Endothelial cell of umbilical vein (primary cell): ENCODE measurements at places on chromosomes 5 and 9. TPM values are rescaled to one million over a fixed set of nuclear protein-coding genes. Genes with fewer than 3 reads are reported as not detected.
A peak's percentile ranks its signal among the peaks of the same experiment; 100 is the strongest.

Gene MAN1B1
- 67.7 and 75.3 TPM in 2 replicates for total RNA-seq

Gene CTNNA1
- 394 and 420 TPM in 2 replicates for total RNA-seq

Gene BAAT
- total RNA-seq, result not detected in 2 replicates

Gene SLC27A6
- 0.18 TPM in 1 of 2 replicates, not detected in the other for total RNA-seq

GRCh38 chr9:70602321-70603019 is 188.0 kb upstream of the KLF9 start:
- DNase-seq, result peak; percentile 87

DNA sequence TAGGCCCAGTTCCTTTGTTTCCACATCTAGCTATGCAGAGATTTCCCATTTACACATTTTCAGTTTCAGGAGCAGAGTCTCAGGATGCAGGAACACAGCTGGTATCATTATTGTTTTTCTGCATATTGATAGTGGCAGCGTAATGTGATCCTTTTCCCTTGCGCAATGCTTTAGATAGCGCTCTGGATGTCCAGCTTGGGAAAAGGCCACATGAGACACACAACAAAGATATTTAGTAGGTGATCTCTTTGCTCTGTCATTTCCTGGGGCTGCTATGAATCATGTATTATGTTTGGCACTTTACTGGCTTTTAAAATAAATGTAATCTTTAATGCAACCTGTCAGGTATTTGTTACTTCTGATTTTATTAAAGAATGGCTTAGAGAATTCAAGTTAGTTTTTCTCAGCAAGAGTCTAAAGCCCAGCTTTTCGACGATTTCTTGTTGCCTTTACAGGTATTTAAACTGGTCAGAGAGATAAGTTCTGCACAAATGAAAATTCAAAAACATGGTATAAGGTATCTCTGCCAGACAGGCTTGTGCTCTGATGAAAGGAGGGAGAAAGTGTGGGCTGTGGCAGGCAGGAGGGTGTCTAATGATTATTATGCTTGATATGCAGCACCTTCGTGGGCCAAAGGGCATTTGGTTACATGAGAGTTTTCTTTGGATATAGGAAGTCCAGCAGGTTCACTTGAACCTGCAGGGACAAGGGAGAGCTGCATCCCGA is 42.2 kb downstream of the PTTG1 start:
- DNase-seq, result peak; percentile 86

- no peak for DNase-seq
These were observed 21.9 kb downstream of the NEK6 start for GRCh38 chr9:124279531-124280175.

GRCh38 chr9:131220485-131220884 is 55.8 kb downstream of the FAM78A start:
- DNase-seq, result no peak

- no peak for DNase-seq
These were observed 16.7 kb downstream of the FGD3 start for GRCh38 chr9:92963831-92964606.

- DNase-seq, result no peak
These were observed 182.7 kb downstream of the SMC2 start for GRCh38 chr9:104276709-104277245.

DNA sequence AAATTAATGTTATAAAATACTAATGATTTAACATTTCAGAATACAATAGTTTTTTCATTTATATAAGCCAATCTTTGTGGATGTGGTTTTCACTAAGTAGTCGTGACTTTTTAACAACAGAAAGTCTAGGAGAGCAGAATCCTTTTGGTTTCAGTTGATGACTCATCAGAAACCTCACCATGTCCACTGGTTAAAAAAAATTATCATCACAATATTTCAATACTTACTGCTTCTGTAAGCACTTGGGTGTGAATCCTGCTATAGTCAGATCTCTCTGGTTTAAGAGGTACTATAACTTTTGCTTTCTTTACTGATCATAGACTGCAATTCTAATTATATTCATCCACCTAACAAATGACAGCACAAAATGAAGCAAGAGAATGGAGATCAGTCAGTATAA is 77.2 kb downstream of the MRPS30 start:
- no peak for DNase-seq

GRCh38 chr9:116905171-116905588 is 218.1 kb downstream of the TRIM32 start:
- DNase-seq, result no peak

DNA sequence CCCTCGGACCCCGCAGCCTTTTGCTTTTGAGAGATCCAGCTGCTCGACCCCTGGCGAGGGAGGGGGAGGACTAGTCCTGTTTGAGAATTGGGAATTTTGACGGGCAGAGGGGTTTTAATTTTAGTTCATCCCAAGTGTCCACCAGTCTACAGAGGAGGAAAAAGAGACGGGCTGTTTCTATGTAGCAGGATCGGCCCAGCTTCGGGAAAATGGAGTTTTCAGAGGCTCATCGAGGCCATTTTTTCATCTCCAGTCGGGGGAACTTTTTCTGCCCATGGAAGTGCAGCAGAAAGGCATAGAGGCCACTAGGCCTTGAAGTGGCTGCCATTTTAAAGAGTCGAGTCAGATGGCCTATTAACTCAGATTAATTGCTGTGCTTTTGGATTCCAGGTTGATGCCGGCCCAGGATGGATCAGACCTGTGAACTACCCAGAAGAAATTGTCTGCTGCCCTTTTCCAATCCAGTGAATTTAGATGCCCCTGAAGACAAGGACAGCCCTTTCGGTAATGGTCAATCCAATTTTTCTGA is 1.2 kb downstream of the NSD1 start:
- DNase-seq, result no peak

GRCh38 chr9:111034170-111034897 is 3.9 kb downstream of the LPAR1 start:
- DNase-seq, result no peak

- no peak for DNase-seq
These were observed 194.3 kb upstream of the PIK3R1 start for GRCh38 chr5:68021227-68021626.

DNA sequence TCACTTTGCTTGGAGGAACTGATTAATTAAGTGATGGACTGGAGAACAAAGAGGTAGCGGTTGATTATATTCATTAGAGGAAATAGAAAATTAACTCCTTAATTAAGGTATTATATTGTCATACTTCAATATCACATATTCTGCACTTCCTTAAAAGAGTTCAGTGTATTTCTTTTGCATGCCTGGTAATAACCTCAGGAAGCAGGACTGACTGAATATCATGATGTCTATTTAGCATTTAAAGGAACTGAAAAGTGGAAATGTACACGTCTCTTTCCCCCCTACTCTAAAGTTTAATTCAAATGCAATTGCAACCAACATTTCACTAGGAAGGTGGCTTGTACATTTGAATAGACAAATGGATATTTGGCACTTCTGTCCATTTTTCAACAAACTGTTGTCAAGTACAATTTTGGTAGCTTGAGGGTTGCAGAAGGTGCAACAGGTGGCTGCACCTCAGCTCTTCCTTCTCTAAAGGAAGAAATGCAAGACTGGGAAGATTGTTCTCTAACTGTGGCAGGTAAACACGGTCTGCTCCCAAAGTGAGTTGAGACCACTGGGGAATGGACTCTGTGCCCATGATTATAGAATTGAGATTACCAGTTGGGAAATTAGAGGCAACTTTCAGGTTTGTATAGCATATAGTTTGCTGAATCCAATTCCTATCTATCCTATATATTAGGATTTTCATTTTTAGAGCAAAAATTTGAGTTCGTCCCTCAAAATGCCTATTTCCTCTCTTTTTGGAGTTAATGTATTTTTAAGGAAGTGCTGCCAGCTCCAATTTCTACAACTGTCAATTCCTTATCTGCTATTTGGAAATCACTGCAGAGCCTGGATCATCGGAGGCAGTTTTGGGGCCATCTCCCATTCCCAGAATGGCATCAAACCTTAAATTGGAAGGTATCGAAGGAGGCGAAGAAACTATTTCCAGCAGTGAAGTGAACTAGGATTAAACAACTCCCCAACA is 98.9 kb upstream of the TAF11L2 start:
- DNase-seq, result no peak
